Activated CD4-positive, alpha-beta memory T cell treated with anti-CD3 and anti-CD28 coated beads, Interleukin-2, amount 10 ng/mL, durations not matched to agents 7 days and 5 days (primary cell): ENCODE measurements at places on chromosomes 4 and X.
A peak's percentile ranks its signal among the peaks of the same experiment; 100 is the strongest.

- H3K4me1 ChIP-seq, result peaks cover 3% of the 10 kb centered on the region
- no peaks in the 10 kb centered on the region for H3K27me3 ChIP-seq
- no peak overlapping the region for H3K27ac ChIP-seq
- no peaks in the 10 kb centered on the region for H3K36me3 ChIP-seq
- no peak for DNase-seq
These were observed 59.4 kb downstream of the MTHFD2L start for GRCh38 chr4:74217365-74217764.

DNA sequence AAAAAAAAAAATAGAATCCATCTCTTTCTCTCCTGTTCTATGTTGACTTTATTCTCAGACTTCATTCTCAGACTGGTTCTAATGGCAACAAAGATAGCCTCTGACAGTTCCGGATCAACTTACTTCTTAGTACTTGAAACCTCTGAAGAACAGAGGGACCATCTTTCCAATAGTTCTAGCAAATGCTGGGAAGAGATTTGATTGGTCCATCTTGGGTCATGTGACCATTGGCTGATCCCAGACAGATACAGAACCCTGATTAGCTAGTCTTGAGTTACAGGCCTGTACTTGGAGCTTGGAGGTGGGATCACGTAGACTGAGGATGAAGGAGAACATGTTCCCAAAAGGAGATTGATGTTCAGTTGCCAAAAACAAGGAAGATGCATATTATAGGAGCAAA is 66.9 kb upstream of the STIM2 start:
- no peaks in the 10 kb centered on the region for H3K27me3 ChIP-seq
- H3K4me1 ChIP-seq, result no peaks in the 10 kb centered on the region

- H3K4me3 ChIP-seq, result no peak overlapping the region
- DNase-seq, result no peak
- no peak overlapping the region for H3K27ac ChIP-seq
- peaks cover 11% of the 10 kb centered on the region for H3K4me1 ChIP-seq
- H3K36me3 ChIP-seq, result peaks cover 7% of the 10 kb centered on the region
These were observed 187.9 kb downstream of the MAB21L2 start for GRCh38 chr4:150769845-150770244.

DNA sequence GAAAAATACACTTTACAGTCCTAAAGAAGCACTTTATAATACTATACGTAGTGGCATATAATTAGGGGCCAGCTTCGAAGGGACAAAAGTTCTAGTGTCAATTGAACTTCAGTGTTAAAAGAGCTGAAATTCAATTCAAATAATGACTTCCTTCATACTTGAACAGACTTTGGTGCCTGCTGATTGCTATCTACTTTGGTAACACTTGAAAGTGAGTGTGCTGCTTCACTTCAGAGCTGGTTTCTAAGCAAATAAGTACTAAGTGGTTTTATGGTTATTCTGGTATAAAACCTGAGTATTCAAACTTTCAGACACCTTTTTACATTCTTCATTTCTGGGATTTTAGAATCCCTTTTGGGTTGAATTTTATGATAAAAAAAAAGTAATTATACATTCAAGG is 107.0 kb downstream of the SLC4A4 start:
- no peak overlapping the region for H3K4me3 ChIP-seq
- no peak overlapping the region for H3K27ac ChIP-seq
- no peak for DNase-seq
- H3K36me3 ChIP-seq, result no peaks in the 10 kb centered on the region
- H3K27me3 ChIP-seq, result no peaks in the 10 kb centered on the region

- H3K36me3 ChIP-seq, result no peaks in the 10 kb centered on the region
- no peak for DNase-seq
- no peak overlapping the region for H3K27ac ChIP-seq
- H3K4me1 ChIP-seq, result peaks cover 11% of the 10 kb centered on the region
These were observed 4.1 kb upstream of the SCRG1 start for GRCh38 chr4:173403051-173403450.

GRCh38 chrX:43467608-43468234 is 188.4 kb upstream of the MAOA start:
- no peak overlapping the region for H3K27ac ChIP-seq
- H3K27me3 ChIP-seq, result no peaks in the 10 kb centered on the region
- peaks cover 3% of the 10 kb centered on the region for H3K4me1 ChIP-seq
- DNase-seq, result no peak

DNA sequence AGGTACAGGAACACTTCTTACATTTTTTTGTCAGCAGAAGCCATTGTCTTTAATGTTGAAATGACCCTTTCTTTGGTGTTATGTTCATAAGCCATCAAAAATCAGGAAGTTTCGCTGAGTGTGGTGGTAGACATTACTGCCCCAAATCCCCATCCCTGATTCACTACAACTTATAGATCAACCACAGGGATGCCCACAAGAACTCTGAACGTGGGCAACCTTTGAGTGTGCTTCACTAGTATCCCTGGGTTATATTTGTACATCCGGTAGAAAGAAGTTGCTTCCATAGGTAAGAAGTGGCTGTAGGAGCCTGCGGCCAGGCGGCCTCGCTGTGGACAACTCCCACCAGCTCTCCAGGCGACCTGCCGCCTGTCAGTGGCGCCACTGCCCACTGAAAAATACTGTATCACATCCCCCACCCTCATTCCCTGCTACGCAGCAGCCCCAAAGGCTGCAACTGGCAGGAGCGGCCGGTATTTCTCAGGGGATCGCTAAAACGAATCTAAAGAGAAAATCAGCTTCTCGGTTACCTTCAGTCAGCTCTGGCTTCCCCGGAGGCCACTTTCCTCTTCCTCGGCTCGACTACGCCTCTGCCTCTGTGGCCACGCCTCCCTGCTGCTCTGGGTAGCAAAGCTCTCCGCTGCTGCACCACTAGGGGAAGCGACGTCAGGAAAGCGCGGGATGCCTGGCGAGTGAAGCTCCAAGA is 13.9 kb upstream of the ETDC start:
- H3K36me3 ChIP-seq, result peaks cover 16% of the 10 kb centered on the region
- H3K27me3 ChIP-seq, result no peaks in the 10 kb centered on the region
- peak overlapping the region; percentile 66 for H3K27ac ChIP-seq

- no peaks in the 10 kb centered on the region for H3K36me3 ChIP-seq
- no peaks in the 10 kb centered on the region for H3K27me3 ChIP-seq
- H3K4me3 ChIP-seq, result no peak overlapping the region
- DNase-seq, result no peak
- no peaks in the 10 kb centered on the region for H3K4me1 ChIP-seq
These were observed 138.4 kb downstream of the RASL11B start for GRCh38 chr4:53000560-53000959.

DNA sequence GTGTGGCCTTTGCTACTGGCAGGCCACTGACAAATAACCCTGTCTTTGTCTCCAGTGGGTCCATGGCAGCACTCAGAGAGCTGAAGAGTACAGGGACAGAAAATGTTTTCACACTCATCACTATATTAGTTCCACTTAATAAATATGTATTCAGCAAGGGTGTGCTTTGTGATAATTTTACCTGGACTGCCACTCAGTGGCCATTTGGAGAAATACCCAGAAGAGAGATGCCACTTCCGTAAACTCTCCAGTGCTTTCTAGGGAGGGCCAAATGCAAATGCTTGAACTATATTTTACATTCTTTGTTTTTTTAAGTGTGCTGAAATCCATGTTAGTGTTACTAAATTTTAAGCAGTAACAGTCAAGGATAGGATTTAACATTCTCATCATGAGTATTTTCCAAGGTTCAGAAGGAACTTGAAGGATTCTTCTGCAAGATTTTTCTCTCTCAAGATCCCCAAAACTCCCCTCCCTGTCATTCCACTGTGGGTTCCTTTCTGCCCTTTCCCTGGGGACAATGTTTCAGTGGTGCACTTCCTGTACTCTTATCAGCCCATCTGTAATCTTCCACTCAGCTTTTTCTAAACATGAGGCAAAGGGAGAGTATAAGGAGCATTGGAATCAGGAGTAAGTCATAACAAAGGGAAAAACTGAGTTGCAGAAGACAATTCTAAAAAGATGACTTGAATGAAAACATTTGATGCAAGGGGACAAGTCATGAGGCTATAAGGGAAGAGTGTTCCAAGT is 46.0 kb downstream of the TFDP3 start:
- no peak overlapping the region for H3K27ac ChIP-seq
- H3K4me1 ChIP-seq, result no peaks in the 10 kb centered on the region
- no peaks in the 10 kb centered on the region for H3K36me3 ChIP-seq
- no peak for DNase-seq
- H3K4me3 ChIP-seq, result no peak overlapping the region
- peaks cover 4% of the 10 kb centered on the region for H3K27me3 ChIP-seq

DNA sequence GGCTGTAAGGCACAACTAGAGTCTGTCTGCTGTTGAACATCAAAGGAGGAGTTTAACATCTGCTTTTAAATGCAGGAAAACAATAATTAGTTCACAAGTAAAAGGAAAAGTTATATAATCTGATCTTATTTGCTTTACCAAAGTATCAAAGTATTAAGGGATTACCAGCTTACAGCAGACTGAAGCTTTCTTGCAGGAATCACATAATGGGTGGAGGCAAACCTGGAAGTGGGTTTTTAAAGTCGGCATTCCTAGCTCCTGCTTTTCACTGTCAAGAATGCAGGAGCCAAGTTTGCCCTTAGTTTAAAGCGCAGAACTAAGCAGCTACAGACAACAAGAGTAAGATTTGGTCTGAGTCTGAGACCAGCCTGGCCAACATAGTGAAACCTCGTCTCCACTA is 122.2 kb downstream of the APBB2 start:
- no peak overlapping the region for H3K4me3 ChIP-seq
- no peak overlapping the region for H3K27ac ChIP-seq
- no peak for DNase-seq
- H3K4me1 ChIP-seq, result no peaks in the 10 kb centered on the region

- no peak overlapping the region for H3K4me3 ChIP-seq
- no peaks in the 10 kb centered on the region for H3K36me3 ChIP-seq
- H3K27ac ChIP-seq, result no peak overlapping the region
- no peak for DNase-seq
- peaks cover 13% of the 10 kb centered on the region for H3K27me3 ChIP-seq
- H3K4me1 ChIP-seq, result no peaks in the 10 kb centered on the region
These were observed 426 bp upstream of the C4orf51 start for GRCh38 chr4:145679520-145679919.

DNA sequence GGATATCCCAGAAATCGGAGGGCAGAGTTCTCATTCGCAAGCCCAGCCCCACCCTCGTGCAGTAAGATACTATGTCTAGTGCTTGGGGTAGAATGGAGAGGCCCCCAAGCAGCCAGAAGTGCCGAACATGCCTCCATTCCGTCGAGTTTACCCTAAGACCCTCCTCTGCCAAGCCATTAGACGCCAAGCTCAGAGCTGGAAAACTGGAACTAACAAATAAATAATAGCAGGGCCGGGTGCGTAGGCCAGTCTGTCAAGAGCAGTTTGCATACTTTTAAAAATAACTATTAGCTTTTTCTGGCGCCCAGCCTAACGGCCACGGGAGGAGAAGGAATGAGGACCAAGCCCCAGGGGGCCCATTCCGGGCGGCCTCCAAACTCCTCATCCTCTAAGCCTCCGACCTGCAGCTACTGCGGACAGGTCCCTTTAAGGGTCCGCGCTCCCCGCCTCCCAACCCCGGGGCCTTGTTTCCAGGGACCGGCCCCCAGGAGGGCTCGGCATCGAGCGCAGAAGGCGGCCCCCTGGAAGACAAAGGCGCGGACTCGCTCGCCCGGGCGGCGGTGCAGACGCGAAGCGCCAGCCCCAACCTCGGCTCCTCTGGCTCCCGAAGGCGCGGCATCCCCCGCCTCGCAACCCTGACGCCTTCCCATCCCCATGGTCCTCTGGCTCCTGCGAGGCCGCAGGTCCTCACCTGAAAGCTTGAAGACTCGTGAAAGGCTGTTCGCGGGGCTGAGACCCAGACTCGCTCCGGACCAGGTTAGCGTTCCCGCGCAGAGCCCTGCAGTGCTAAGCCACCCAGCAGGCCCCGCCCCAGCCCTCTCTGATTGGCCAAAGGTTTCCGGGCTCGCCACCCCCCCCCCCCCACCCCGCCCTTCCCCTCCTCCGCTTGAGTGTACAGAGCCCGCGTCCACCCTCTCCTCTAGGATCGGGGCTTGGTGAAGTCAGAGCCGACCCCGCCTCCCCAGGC is at the start of gene TMSB15A:
TMSB15A (minus strand) TSS at position 765 of the 967 bp plus-strand sequence.
- no peaks in the 10 kb centered on the region for H3K36me3 ChIP-seq
- H3K4me1 ChIP-seq, result peaks cover 5% of the 10 kb centered on the region
- H3K27me3 ChIP-seq, result peaks cover 38% of the 10 kb centered on the region
- no peak within 1 kb of the TSS for H3K27ac ChIP-seq
- peak within 1 kb of the TSS; percentile 69 for H3K4me3 ChIP-seq

DNA sequence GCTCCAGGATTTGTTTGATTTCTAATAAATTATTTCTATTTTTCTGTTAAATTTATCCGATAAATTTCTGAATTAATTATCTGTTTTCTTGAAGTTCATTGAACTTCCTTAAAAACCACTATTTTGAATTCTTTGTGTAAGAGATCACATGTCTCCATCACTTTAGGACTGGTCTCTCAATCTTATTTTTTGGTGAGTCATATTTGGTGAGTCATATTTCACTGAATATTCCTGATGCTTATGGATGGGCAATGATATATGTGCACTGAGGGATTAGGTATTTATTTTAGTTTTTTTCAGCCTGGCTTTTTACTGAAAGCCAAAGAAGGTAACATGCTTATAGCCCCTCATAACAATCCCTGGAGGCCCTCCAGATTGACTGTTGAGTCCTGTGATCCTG is 48.5 kb upstream of the IL15 start:
- H3K27me3 ChIP-seq, result peaks cover 2% of the 10 kb centered on the region
- no peak for DNase-seq

DNA sequence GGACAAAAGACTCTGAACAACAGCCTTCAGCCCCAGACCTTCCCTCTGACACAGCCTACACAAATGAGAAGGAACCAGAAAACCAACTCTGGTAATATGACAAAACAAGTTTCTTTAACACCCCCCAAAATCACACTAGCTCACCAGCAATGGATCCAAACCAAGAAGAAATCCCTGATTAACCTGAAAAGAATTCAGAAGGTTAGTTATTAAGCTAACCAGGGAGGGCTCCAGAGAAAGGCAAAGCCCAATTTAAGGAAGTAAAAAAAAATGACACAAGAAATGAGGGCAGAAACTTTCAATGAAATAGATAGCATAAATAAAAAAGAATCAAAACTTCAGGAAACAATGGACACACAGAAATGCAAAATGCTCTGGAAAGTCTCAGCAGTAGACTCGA is 224.0 kb downstream of the TRIML1 start:
- H3K4me3 ChIP-seq, result no peak overlapping the region
- H3K27ac ChIP-seq, result no peak overlapping the region
- H3K36me3 ChIP-seq, result no peaks in the 10 kb centered on the region

- DNase-seq, result no peak
- H3K27ac ChIP-seq, result no peak overlapping the region
- no peaks in the 10 kb centered on the region for H3K36me3 ChIP-seq
- no peaks in the 10 kb centered on the region for H3K4me1 ChIP-seq
These were observed 642.2 kb downstream of the IQCM start for GRCh38 chr4:149173241-149174013.

- no peaks in the 10 kb centered on the region for H3K36me3 ChIP-seq
- H3K27ac ChIP-seq, result no peak overlapping the region
- H3K27me3 ChIP-seq, result no peaks in the 10 kb centered on the region
- peaks cover 2% of the 10 kb centered on the region for H3K4me1 ChIP-seq
- no peak for DNase-seq
- no peak overlapping the region for H3K4me3 ChIP-seq
These were observed 10.1 kb upstream of the MTMR1 start for GRCh38 chrX:150683112-150683511.
